ENCODE measurements at places on chromosomes 7 and 10.

DNA sequence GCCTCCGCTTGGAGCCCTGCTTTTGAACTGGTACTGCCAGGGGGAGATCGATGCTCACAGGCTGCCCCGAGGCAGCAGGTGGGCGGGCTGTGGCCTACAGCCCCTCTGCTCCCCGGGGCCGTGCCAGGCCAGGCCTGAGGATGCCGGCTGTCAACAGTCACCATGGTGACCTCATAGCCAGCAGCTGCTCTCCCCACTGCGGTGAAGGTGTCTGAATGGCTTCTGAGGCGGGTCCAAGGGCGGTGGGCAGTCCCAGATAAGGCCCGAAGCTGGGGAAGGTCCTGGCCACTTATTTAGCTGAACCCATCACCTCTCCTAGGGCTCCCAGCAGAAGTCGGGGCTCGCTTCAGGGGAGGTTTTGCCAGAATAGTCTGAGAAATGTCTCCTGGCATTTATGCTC is 179.3 kb downstream of the ARHGAP12 start:
- DNase-seq, result no peak

DNA sequence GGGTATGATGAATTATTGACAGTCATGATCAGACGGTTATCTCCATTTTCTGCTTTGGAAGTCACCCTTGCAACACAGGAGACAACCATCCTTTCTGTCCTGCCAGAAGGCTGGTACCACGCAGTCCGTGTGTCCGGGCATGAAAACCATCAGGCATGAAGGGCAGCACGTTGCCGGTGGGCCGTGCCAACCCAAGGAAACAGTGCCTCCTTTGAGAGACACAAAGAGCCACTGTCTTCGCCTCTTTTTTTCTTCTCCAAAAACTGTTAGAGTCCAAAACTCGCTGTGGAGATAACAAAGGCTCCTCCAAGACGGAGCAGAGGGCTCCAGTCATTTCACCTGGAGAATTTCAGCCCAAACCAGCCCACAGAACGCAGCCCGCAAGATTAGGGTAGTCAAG is 60.4 kb upstream of the ARHGAP21 start:
- DNase-seq, result peak; percentile 85

DNA sequence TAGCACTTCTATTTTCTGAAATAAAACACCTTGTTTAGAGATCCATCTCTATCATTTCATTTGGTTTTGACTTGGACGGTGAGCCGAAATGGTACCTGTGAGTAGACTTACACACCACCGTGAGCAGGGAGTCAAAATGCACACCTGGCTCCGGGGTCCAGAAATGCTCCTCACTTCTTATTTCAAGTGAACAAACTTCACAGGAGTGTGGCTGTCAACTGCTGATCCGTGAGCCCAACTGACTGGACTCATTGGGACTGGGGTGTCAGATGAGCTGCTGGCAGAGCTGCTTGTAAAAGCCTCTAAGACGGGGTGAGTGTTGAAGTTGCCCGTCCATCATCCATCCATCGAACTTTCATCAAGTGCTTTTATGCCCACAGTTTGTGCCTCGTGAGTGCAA is 435.5 kb downstream of the GLRX3 start:
- DNase-seq, result no peak

GRCh38 chr10:9992661-9993060 is 1025.0 kb upstream of the CELF2 start:
- DNase-seq, result peak; percentile 31

- DNase-seq, result no peak
Measured at GRCh38 chr10:69656742-69657269, 26.8 kb downstream of the FAM241B start.

GRCh38 chr7:157875230-157876179 is 538.7 kb downstream of the DNAJB6 start:
- peak; percentile 56 for DNase-seq
